ENCODE measurements at places on chromosomes 11 and 22.

DNA sequence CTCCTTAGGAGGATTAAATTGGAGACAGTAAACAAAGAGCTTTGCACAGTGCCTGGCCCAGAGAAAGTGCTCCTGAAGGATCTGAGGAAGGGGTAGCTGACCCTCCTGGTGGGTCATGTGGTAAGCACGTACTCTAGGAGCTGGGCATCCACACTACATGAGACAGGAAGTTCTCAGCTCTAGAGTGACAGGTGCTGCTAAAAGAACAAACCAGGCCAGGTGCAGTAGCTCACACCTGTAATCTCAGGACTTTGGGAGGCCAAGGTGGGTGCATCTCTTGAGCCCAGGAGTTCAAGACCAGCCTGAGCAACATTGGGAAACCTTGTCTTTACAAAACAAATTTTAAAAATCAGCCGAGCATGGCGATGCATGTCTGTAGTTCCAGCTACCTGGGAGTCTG, 13.1 kb downstream of the SLC43A1 start:
- DNase-seq, result no peak

DNA sequence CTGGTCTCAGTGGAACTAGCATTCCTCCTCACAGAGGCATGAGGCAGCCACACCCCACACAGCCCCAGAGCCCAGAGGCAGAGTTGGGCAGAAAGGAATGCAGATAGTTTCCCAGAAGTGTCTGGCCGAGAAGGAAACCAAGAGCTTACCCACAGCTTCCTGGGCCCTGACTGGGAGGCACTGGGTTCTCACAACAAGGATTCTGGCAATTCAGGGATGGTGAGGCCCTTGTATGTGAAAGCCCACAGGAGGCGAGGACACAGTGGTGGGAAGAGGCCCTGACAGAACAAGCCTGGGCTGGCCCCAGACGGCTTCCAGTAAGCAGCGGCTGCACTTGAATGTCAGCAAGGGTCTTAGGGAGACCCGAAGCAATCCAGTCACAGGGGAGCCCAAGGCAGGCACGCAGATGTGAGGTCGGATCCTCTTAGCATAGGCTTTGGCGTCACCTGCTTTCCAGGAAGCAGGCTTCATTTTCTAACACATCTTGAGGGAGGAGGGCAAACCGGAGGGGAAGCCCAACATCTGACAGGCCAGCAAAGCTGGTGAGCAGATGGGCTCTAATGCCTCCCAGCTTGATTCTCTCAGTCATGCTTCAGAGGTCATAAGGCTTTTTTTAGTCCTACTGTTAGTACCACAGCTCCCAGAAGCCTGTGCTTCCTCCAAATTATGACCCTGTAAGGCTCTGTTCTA, 78.3 kb upstream of the AKIP1 start:
- peak; percentile 66 for DNase-seq

DNA sequence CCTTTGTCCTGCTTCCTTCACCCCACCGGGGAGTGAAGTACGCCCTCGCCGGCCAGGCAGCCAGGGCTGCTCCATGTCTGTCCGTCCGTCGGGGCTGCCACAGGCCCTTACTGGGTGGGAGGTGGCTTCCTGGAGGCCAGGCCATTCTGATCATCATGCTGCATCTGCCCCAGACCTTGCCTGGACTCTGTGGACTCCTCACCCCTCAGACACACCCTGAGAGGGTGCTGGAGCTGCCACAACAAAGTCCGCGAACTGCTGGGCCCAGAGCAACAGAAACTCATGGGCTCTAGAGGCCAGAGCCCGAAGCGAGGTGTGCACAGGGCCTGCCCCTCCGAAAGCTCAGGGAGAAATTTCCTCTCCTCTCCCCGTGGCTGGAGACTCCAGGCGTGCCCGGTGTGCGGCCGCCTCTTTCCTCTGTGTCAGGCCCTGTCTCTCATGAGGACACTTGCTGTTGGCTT, 124.2 kb downstream of the KCNQ1OT1 start:
- peak; percentile 29 for DNase-seq

DNA sequence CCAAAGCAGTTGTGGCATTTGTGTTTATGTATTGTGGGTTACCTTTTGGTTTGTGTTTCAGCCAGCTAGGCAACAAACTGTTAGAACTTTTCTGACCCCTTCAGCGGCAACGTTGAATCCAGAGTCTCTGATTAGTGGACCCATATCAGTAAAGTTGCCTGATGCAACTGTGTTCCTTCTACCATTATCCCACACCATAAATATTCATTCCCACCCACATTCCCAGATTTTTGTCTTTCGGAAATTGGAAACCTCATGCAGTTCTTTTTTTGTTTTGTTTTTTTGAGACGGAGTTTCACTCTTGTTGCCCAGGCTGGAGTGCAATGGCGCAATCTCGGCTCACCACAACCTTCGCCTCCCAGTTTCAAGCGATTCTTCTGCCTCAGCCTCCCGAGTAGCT, 30.7 kb upstream of the RBX1 start:
- no peak for DNase-seq

- DNase-seq, result no peak
Observed at GRCh38 chr11:33296695-33297094, 39.5 kb downstream of the HIPK3 start.

- no peak for DNase-seq
Observed at GRCh38 chr11:41498726-41499125, 39.3 kb upstream of the LRRC4C start.

Measured in left hindlimb (tissue), 1 donor.